ENCODE measurements at places on chromosomes 3 and 15. TPM values are rescaled to one million over a fixed set of nuclear protein-coding genes. Genes with fewer than 3 reads are reported as not detected.
A peak's percentile ranks its signal among the peaks of the same experiment; 100 is the strongest.

Gene CISH
- 5.5 TPM for total RNA-seq

Gene TMIE
- total RNA-seq: 0.48 TPM

Gene FBXL22
- total RNA-seq: 86.9 TPM

Gene HRG
- 1.9 TPM for total RNA-seq

Gene ALAS1
- total RNA-seq: 22.4 TPM

Gene AADACL2
- 8.7 TPM for total RNA-seq

Gene IMP3
- 27.7 TPM for total RNA-seq

Gene SLC27A2
- total RNA-seq: not detected

Gene PAK6
- total RNA-seq: 9.4 TPM

Gene HTR3E
- 0.72 TPM for total RNA-seq

Gene ISLR
- 95.1 TPM for total RNA-seq

Gene CDHR4
- not detected for total RNA-seq

Gene FAM107A
- 2.6 TPM for total RNA-seq

Gene C3orf70
- total RNA-seq: 38.5 TPM

GRCh38 chr3:132595014-132595413 is 2.1 kb upstream of the ACKR4 start:
- peak; percentile 12 for DNase-seq

DNA sequence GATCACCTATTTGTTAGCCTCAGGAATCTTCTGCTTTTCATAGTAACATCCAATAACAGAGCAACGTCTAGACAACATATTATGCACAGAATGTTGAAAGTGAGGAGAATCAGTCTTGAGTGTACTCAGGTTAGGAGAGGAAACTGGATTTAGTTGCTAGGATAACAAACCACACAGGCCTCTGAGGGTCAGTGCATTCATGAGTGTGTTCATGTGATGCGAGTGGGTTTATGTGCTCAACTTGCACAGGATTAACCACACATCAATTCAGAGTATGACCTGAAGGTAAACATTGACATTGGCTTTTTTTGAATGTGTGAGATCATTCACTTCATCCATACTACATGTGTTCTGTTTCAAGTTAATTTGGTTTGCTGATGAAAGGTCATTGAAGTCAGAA is 287.6 kb downstream of the DIPK2A start:
- no peak for DNase-seq

GRCh38 chr3:111414531-111414930 is 127.5 kb upstream of the CD96 start:
- DNase-seq: no peak

DNA sequence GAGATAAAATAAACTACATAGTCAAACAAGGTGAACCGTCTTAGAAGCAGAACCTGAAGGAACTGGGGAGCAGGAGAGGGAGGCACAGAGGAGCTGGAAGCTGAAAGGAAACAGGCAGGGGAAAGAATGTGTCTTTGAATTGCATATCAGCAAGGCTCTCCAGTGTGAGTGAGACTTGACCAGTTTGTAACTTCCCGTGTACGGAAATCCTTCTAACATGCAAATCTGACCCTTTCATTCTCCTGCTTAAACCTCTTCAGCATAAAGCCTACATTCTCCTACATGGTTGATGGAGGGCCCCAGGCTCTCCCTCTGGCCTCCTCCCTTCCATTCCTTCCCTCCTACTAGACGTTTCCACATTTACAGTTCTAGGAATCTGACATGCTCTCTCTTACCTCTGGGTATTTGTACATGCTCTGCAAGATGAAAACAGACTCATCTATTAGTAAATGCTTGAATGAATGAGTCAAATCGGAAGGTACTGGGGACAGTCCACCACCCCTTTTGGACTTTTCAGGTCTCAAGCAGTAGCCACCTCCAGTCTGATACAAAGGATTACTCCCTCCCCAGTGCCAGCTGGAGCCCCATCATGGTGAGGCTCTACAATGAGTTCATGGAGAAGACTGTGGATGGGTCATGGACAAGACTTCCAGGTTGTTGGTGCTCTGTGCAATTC is 6.1 kb upstream of the SLC25A38 start:
- no peak for DNase-seq

- no peak for DNase-seq
These were observed 185.1 kb upstream of the TGFBR2 start for GRCh38 chr3:30421266-30421665.

DNA sequence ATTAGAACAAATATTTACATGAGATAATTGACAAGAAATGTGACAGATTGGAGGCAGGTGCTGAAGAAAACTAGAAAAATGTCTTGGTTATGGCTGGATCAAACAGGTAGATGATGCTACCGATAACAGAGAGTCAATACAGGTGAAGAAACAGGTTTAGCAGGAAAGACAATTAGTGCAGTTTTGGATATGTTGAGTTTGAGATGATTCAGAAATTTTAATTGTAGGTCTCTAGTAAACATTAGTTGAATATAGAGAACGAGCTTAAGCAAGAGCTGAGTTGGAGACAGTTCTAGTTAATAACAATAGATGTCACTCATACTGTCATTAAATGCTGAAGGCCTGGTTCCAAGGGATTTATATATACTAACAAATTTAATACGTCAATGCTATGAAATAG is 524.4 kb downstream of the NSUN3 start:
- peak; percentile 41 for DNase-seq

GRCh38 chr3:97927704-97928103 is 44.5 kb downstream of the RIOX2 start:
- DNase-seq: no peak

DNA sequence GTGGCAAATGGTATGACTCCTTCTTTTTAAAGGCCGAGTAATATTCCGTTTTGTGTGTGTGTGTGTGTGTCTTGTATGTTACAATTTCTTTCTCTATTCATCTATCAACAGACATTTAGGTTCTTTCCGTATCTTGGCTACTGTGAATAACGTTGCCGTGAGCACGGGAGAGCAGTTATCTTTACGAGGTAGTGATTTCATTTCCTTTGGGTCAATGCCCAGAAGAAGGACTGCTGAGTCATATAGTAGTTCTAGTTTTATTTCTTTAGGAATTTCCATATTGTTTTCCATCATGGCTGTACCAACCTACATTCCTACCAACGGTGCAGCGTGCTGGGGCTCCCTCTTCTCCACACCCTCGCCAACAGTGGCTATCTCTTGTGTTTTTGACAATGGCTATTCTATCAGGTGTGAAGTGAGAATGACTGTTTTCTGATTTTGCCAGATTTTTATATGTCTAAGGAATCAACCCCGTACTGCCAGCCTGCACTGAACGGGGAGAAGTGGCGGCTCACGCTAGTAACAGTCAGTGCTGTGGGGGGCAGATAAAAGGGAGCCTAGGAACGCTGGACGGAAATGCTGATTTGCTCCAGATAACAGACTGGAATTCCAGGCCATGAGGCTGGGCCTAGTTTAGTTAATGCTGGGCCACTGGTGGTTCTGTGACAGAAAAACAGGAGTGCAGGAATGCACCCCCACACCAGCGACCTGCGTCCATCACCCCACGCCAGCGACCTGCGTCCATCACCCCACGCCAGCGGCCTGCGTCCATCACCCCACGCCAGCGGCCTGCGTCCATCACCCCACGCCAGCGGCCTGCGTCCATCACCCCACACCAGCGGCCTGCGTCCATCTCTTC is 168.1 kb downstream of the XXYLT1 start:
- DNase-seq: peak; percentile 92

DNA sequence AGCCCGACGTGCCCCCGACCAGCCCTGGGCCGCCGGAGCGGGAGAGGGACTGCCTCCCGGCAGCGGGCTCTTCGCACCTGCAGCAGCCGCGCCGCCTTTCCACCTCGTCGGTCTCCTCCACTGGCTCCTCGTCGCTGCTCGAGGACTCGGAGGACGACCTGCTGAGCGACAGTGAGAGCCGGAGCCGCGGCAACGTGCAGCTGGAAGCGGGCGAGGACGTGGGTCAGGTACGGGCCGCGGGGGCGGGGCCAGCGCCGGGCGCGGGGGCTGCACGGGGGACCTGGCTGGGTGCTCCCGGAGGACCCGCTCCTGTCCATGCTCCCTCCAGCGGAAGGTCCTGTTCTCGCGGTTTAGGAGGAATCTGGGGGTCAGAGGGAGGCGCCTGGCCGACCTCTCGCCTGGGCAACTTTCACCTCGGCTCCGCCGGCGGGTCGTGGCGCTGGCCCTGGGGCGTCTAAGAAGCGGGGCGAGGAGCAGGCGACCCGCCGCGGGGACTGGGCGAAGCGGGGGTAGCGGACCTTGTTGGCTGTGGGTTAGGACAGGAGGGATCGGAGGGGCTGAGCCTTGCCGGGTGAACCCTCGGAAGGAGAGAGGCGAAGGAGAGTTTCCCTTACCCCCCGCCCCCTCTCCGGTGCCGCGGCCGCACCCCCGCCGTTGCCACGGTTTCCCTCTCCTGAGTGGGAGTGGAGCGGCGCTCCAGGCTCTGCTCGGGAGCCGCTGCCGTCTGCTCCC is 682 bp downstream of the ITPKA start:
- no peak for DNase-seq

GRCh38 chr3:176623468-176624150 is 573.7 kb downstream of the TBL1XR1 start:
- DNase-seq: peak; percentile 11

DNA sequence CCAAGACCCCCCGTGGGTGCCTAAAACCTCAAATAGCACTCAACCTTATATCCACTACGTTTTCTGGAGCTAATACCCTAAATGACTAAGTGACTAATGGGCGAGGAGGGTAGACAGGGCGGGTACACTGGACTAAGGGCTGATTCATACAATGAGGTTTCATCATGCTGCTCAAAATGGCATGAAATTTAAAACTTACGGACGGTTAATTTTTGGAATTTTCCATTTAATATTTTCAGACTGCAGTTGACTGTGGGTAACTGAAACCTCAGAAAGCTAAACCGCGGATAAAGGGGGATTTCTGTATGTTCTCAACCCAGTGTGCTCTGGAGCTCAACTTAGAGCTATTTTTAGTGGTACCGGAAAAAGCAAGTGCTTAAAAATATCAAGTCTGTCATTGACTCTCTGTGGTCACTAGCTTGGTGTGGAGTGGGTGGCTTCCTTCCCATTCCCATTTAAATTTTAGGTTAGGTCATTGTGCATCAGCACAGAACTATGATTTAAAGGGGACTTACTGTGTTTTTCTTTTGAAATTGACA is 72.9 kb downstream of the LRRC28 start:
- peak; percentile 9 for DNase-seq

DNA sequence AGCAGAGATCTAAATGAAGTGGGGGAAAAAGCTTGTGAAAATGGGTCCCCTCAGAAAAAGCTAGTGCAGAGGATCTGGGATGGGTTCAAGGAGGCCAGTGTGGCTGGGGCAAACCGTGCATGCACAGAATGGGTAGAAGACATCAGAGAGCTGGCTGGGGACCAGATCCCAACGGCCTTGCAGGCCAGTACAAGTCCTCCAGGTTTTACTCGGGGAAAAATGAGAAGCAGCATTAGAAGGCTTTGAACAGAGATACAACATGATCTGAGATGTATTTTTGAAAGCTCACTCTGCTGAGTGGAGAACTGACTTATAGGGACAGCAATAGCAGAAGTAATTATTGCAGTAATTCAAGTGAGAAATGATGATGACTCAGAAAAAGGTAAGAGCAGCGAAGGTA is 114.5 kb downstream of the HERC1 start:
- DNase-seq: no peak

DNA sequence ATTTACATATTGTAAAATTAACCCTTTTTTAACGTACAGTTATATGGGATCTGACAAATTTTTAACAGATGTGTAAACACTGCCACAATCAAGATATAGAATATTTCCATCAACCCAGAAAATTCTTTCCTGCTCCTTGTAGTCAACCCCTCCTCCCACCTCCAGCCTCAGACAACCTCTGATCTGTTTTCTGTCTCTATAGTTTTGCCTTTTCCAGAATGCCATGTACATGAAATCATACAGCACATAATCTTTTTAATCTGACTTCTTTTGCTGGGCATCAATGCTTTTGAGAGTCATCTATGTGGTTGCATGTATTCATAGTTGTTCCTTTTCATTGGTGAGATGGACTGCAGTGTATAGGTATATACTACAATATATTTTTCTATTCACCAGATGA is 153.0 kb downstream of the SMAD6 start:
- DNase-seq: peak; percentile 87

DNA sequence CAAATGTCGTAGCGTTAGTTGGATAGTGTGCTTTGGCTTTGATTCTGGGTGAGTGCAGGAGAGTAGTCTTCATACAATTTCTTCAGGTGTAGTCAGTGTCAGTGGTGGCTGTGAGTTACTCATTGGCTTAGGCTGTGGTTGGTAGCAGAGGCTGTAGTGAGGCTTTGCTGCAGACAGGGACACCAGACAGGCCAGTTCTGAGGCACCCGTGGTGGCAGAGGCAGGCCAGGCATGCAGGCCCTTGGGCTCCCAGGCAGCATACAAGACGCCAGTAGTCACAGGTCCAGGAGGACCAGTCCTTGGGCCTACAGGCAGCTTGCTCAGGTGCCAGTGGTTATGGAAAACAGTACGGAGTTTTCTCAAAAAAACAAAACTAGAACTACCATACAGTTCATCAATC is 61.3 kb downstream of the DMXL2 start:
- no peak for DNase-seq

DNA sequence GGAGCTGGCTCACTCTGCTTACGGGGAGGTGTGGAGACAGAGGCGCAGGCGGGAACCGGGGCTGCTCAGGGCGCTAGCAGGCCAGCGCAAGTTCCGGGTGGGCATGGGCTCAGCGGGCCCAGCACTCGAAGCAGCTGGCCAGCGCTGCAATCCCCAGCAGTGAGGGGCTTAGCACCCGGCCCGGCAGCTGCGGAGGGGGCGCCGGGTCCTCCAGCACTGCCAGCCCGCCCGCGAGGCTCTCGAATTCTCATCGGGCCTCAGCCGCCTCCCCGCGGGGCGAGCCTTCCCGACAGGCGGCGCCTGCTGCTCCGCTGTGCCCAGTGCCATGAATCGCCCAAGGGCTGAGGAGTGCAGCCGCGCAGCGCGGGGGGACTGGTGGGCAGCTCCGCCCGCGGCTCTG is 78.6 kb upstream of the MITF start:
- DNase-seq: no peak

DNA sequence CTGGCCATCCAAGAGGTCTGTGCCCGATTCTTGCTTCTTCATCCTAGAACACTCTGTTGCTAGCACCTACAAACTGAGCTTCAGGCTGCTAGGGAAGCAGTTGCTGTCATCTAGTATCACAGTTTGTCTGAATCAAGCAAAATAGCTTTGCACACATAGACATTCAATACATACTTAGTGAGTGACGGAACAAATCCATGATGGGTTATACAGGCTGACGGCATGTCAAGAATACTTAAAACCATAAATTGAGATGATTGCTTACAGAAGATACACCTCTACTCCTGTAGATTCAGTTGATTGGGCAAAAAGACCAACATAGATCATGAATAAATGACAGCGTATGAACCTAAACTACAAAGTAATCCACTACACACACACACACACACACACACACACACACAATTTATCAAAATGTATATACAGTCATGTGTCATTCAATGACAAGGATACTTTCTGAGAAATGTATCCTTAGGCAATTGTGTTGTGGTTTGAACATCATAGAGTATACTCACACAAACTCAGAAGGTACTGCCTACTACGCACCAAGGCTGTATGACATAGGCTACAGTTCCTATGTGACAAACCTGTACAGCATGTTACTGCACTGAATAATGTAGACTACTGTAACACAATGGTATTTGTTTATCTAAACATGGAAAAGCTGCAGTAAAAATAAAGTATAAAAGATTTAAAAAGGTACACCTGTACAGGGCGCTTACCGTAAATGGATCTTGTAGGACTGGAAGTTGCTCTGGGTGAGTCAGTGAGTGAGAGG is 14.4 kb upstream of the HEG1 start:
- no peak for DNase-seq

- no peak for DNase-seq
These were observed 10.6 kb downstream of the ACAA1 start for GRCh38 chr3:38126121-38126892.

All from umbilical cord (tissue), 2 donors.